ENCODE measurements at places on chromosomes 13 and 19. TPM values are rescaled to one million over a fixed set of nuclear protein-coding genes. Genes with fewer than 3 reads are reported as not detected.
A peak's percentile ranks its signal among the peaks of the same experiment; 100 is the strongest.

- peaks cover 12% of the 10 kb centered on the region for H3K27me3 ChIP-seq
- peaks cover 6% of the 10 kb centered on the region for H3K4me1 ChIP-seq
- H3K27ac ChIP-seq, result peak overlapping the region; percentile 49
- no peaks in the 10 kb centered on the region for H3K36me3 ChIP-seq
These were observed 23.1 kb upstream of the COG3 start for GRCh38 chr13:45441633-45442032.

GRCh38 chr13:91135968-91136367, 211.5 kb upstream of the MIR17HG start:
- H3K27me3 ChIP-seq, result peaks cover 33% of the 10 kb centered on the region
- H3K36me3 ChIP-seq, result no peaks in the 10 kb centered on the region
- H3K27ac ChIP-seq, result no peak overlapping the region
- DNase-seq, result no peak
- H3K4me3 ChIP-seq, result no peak overlapping the region

DNA sequence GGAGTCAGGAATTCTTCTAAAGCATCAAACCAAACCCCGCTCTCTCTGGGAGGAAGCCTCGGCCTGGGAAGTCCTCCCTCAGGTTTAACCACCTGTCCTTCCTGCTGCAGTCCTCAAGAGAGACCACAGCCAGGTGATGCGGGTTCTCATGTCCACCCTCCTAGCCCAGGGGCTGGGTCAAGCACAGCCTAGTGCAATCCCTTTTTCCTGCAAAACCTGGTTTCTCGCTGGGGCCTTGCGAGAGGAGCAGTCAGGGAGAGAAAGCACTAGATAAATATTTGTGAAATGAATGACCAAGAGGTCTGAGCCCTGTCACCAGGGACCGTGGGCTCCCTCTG, 2.4 kb downstream of the SLC8A2 start:
- no peak overlapping the region for H3K27ac ChIP-seq
- H3K36me3 ChIP-seq, result no peaks in the 10 kb centered on the region
- DNase-seq, result no peak
- H3K4me1 ChIP-seq, result peaks cover 9% of the 10 kb centered on the region

Gene NFILZ
- not detected for total RNA-seq

Gene ZNF497
- total RNA-seq, result 0.87 TPM

DNA sequence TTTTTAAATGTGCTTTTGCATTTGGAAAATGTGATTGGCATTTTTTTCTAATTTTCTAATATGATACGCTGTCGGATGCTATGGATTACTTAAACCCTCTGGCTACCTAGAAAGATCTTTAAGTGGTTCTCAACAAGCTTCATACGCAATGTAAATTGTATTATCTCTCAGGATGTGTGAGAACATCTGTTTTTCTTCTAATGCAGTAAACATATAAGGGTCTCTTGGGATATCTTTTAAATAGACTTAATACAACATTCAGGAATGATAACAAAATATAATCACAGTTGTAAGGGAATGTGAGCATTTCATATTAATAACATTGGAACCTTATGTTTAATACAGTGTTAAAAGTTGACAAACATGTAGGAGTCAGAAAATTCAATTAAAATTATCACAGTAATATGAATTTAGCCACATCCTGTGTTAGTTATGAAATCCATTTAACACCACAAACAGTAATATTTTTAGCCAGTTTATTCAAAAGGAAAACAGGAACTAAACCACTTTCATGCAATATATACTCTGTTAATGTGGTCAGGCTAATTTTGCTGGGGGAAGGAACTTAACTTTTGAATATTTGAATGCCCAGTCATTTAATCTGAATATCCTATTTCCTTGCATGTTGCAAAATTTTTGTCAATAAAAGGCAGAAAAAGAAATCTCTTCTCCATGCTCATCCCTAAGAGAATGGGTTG, 15.0 kb upstream of the ALOX5AP start:
- H3K4me3 ChIP-seq, result no peak overlapping the region
- no peak overlapping the region for H3K27ac ChIP-seq
- H3K4me1 ChIP-seq, result no peaks in the 10 kb centered on the region
- H3K36me3 ChIP-seq, result no peaks in the 10 kb centered on the region
- no peaks in the 10 kb centered on the region for H3K27me3 ChIP-seq

DNA sequence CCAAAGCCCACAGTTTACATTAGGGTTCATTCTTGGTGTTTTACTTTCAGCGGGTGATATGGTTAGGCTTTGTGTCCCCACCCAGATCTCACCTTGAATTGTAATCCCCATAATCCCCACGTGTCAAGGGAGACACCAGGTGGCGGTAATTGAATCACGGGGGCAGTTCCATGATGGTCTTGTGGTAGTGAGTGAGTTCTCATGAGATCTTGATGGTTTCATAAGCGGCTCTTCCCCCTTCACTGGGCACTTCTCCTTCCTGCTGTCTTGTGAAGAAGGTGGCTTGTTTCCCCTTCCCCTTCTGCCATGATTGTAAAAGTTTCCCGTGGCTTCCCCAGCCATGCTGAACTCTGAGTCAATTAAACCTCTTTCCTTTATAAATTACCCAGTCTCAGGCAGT, 12.0 kb downstream of the FPR2 start:
- DNase-seq, result no peak
- no peak overlapping the region for H3K27ac ChIP-seq
- H3K27me3 ChIP-seq, result no peaks in the 10 kb centered on the region
- no peaks in the 10 kb centered on the region for H3K36me3 ChIP-seq
- H3K4me3 ChIP-seq, result no peak overlapping the region

- no peaks in the 10 kb centered on the region for H3K36me3 ChIP-seq
- H3K27ac ChIP-seq, result no peak overlapping the region
- H3K27me3 ChIP-seq, result peaks cover 26% of the 10 kb centered on the region
- no peak overlapping the region for H3K4me3 ChIP-seq
- no peak for DNase-seq
These were observed 133.4 kb upstream of the PEG3 start for GRCh38 chr19:56973713-56974555.

DNA sequence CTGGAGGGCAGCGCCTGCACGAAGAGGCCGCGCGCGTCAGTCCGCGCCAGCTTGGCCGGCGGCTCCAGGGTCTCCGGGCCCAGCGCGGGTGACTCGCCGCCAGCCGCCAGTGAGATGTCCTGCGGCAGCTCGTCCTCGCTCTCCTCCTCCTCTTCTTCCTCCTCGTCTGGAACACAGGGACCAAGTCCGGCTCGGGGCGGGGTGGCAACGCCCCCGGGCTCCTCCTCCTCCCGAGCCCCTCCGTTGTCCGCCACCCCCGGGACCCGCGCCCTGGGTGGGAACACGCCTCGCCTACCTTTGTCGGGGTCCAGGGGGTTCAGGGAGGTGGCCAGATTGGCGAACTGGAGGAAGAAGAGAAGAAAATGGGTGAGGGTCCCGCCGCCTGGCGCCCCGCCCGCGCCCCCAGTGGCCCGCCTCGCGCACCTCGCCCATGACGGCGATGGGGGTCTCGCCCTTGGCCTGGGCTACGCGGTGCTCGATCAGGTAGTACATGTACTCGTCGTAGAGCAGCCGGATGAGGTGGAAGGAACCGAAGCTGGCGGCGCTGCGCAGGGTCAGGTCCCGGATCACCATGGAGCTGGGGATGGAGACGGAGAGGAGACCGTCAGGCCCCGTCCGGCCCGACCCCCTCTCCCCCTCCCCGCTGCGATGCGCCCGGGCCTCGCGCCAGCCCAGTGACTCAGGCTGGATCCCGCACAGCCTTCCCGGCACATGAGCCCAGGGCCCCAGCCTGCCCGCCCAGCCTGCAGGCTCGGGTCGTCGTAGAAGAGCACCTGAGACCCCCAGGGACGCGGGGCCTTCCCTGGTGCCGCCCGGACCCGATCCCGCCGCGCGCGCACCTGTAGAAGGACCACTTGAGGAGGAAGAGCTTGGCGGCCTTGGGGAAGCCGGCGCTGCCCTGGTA, 10.6 kb downstream of the DCAF15 start:
- DNase-seq, result no peak
- H3K27ac ChIP-seq, result no peak overlapping the region
- peaks cover 19% of the 10 kb centered on the region for H3K36me3 ChIP-seq

Gene ILF3
- 123 TPM for total RNA-seq

Gene DIAPH3
- 11.1 TPM for total RNA-seq

Gene UBE2L5
- total RNA-seq, result not detected

Measured in esophagus squamous epithelium (tissue), 5 donors.